ENCODE measurements at places on chromosomes 4 and X.
A peak's percentile ranks its signal among the peaks of the same experiment; 100 is the strongest.

GRCh38 chr4:76087007-76087769 lies 12.7 kb downstream of the ART3 start:
- DNase-seq: peak; percentile 33

DNA sequence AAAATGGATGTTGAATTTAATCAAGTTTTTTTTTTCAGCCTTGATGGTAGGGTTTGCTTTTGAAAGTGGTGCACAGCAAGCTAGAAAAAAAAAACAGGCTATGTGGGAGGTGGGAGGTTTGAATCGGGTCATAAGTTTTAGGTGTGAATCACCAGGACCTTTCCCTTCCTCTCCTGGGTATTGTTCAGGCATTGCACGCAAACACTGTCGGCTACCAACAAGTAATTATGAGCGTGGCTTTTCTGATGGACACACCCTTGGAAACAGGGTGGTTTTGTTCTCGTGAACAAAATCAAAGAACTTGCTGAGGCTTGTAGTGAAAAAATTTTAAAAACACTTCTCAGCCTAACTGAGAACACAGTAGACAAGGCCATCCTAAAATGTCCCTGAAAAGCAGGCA lies 18.1 kb downstream of the PIR start:
- DNase-seq: no peak

GRCh38 chr4:98976716-98977115 lies 18.8 kb upstream of the METAP1 start:
- peak; percentile 80 for DNase-seq

DNA sequence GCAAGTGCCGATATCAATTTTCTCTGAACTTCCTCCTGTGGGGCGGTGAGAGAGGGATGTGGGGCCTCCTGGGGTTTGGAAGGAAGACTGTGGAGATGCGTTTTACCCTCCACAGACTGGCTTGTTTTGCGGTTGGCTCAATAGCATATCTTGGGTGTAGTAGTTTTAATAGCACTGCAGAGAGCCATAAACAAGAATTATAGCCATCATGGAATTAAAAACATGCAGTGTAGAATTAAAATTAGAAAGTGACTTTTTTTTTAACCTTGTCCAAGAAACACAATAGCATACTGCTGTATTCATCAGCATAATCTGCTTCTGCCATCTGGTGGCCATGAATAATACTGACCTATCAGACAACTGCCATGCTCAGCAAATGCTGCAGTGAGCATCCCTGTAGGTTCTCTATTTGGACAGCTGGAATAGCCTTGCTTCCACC lies 47.3 kb upstream of the SCML1 start:
- DNase-seq: peak; percentile 10

GRCh38 chr4:173508386-173509035 lies 21.5 kb downstream of the HAND2 start:
- DNase-seq: no peak

DNA sequence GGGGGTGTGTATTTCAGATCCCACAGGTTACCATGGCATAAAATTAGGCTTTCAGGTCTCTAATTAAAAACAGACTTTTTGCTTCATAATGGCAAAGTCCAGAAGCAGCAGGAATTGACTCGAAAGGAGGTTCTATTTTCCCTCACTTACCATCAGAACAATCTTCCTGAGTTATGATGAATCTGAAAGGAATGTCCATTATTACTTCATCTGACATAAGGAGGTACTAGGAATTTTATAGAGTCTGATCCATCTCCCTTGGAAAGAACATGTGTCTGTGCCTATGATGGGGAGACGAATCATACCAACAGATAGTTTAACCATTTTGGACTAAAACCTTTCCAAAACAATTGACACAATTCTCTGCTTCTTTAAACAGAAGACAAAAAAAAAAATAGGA lies 206.3 kb upstream of the FGF13 start:
- no peak for DNase-seq

DNA sequence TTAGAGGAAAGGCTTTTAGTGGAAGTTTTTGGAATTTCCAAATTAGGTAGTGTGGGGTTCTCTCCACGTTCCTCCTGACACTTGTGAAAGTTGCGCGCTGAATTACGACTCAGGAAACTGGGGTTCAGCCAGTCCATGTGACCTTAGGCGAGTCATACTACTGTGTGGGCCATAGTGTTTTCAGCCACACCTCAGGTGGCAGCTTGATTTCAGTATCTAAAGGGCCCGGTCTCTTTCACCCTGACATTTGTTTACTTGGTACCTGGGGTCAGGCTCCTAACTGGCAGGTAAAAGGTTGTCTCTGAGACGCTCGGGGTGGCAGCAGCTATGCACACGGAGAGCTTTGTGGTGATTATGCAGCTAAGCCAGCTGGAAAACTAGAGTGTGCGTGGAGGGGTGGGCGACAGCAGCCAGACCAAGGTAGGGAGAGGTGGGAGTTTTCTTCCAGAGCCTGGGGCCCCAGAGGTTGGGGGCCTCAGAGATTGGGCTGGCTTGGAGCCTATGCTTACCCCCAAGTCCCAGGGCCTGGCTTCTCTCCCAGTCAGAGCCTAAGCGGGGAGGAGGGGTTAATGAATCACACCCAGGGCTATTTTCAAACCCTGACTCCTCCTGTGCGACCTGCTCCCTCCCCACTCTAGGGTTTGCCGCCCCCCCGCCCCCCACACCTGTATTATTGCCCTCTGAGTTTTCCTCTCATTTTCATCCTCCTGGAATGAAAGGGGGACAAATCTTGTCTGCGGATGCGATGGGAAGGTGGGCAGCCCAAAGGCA lies 47.2 kb downstream of the STARD8 start:
- peak; percentile 7 for DNase-seq

DNA sequence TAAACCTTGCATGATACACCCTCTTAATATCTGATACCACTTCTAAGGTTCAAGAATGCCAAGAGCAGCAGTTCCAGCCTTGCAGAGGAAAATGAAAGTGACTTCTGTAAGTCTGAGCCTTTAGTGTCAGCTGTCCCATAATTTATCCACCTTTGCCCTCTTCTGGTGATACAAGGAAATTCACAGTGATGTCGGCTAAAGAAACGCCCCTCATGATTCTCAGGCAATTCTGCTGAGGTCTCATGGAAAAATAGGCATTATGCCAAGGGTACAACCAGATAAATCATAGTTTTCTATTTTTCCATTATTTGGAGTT lies 172.2 kb upstream of the CXCL13 start:
- DNase-seq: peak; percentile 15

DNA sequence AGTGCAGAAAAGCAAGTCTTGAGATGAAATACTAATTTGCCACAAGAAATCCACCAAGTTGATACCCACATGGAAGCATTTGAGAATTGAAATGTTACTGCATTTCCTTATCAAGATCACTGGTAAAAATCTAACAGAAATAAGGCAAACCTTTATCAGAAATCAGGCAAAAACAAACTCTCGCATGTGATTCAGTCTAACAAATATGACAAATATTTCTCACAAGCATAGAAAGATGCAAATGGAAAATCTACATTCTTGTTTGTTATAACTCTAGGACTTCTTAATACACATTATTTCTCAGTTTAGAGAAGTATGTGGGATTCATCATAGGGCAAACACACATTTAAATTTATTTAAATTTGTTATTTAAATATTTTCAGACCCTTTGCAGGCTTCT lies 52.9 kb downstream of the TXK start:
- no peak for DNase-seq

DNA sequence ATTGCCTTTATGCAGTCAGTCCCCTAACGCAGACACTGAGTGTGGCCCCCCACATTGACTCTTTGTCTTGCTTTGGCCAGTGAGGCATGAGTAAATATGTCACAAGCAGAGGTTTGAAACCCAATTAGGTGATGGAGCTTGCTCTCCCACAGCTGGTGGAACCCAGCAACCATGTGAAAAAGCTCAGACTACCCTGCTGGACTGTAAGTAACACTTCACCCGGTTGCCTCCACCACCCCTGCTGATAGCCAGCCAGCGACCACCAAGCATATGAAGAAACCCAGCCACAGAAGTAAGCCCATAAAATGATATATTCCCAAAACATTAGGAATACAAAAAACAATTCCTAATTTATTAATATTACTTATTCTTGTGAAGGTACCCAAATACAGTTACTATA lies 21.6 kb upstream of the PDCL2 start:
- no peak for DNase-seq

GRCh38 chr4:165288226-165288625 lies 39.2 kb upstream of the MSMO1 start:
- no peak for DNase-seq

- no peak for DNase-seq
Observed at GRCh38 chrX:10483191-10483831, 137.1 kb downstream of the MID1 start.

DNA sequence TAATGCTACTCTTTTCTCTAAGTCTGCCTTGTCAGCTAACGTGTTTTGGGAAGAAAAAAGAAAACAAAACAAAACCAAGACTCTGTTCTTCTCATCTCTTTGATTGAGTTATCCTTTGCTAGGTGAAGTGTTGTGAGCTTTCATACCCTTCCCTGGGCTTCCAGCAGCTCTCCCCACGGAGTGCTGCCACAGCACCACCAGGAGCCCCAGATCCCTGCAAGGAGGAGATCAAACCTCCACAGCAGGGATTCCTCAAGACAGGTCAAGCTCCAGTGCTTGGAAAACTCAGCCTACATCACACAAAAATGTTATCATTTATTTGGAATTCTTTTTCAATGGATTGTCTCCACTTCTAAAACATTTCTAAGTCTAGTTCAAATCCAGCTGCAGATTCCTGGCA lies 1981.9 kb upstream of the TENM3 start:
- no peak for DNase-seq

DNA sequence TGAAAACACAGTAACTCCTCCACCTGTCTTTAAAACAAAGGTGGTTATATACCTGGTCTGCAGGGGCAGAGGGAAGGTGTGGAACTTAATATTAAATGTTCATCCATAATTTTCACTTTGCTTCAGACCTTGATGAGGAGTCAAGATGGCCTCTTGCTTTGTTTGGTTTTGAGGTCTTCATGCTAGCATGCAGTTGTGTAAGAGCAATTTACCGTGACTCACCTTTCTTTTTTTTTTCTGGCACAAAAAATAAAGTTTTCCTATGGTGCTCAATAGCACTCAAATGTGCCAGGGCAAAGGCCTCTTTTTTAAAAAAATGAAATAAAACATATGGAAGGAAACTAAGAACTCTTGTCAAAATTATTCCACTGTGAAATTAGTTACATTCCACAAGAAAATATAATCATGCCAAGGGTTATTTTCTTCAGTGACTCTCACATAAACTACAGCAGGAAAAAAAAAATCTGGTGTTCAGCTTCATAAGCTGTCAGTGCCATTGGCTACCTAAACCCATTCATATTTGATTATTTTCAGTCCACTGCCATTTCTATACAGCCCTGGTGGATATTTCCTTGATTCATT lies 128.2 kb downstream of the SLC7A11 start:
- DNase-seq: peak; percentile 8

- DNase-seq: no peak
Observed at GRCh38 chr4:140681201-140681600, 75.0 kb downstream of the TBC1D9 start.

GRCh38 chr4:98657531-98658286 lies 702 bp downstream of the TSPAN5 start:
- no peak for DNase-seq

- DNase-seq: peak; percentile 27
Observed at GRCh38 chr4:113467581-113467980, 294.0 kb downstream of the CAMK2D start.

DNA sequence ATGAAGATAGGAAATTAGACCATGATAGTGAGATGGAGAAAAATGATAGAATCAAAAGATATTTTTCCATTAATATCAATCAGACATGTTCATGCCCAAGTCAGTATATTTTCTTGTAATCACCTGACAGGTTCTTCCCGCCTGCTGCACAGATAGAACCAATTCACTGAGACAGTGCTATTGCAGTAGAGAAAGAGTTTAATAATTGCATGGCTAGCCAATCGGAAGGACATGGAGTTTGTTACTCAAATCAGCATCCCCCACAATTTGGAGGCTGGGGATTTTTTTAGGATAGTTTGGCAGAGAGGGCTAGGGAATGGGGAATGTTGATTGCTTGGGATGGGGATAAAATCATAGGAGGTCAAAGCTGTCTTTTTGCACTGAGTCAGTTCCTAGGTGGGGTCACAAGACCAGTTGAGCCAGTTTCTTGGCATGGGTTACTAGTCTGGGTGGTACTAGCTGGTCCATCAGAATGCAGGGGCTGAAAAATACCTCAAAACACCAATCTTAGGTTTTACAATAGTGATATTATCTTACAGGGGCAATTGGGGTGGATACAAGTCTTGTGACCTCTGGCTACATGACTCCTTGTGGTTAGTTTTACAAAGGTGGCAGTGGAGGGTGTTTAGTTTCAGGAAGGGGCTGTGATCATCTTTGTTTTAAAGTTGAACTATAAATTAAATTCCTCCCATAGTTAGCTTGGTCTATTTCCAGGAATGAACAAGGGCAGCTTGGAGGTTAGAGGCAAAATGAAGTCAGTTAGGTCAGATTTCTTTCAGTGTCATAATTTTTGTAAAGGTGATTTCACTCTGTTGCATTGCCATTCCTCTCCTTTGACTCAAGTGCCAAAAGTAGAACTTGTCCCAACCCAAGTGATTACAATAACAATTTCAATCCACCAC lies 100.3 kb upstream of the PDE5A start:
- peak; percentile 40 for DNase-seq

DNA sequence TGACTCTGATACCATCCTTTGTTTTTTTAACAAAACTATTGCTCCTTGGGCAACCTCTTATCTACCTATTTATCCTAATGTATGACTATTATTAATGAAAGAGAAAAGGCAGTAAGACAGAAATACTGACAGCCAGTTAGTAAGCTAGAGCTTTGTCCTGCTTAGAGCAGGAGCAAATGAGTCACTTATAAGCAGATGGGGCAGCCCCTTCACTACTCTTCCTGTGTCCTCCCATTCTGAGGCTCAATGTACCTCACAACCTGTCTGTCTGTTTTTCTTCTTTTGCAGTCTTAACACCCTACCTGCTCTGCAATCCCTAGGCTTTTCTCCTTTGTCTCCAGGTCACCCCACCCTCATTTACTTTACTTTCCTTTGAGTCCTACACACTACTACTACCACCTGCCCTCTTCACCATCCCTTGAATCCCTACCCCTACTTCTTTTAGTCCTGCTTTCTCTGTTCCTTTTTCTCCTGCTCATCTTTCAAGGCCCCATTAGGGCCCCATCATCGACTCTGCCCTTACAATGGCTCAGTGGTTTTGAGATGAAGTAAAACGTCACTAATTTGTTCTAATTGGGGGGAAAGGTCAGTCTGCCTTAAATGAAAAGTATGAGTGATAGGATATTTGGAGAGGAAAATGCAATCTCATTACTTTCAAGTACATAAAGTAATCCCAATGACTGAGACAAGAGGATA lies 294.3 kb downstream of the GUCY2F start:
- no peak for DNase-seq

- DNase-seq: no peak
Observed at GRCh38 chr4:181006499-181007260, 1236.5 kb upstream of the TENM3 start.
